ENCODE measurements at places on chromosomes 1 and 21.
A peak's percentile ranks its signal among the peaks of the same experiment; 100 is the strongest.

GRCh38 chr1:146012703-146013558 lies 8.6 kb downstream of the HJV start:
- DNase-seq = peak; percentile 50

- DNase-seq = no peak
Measured at GRCh38 chr1:46425726-46426125, 31.6 kb downstream of the FAAH start.

GRCh38 chr21:43854773-43855633 lies 10.0 kb upstream of the AGPAT3 start:
- DNase-seq = no peak

- no peak for DNase-seq
Measured at GRCh38 chr1:97340951-97341350, 579.9 kb downstream of the DPYD start.

GRCh38 chr1:55428231-55428630 lies 213.1 kb upstream of the USP24 start:
- no peak for DNase-seq

- DNase-seq = no peak
Measured at GRCh38 chr1:168803806-168804510, 75.0 kb upstream of the DPT start.

DNA sequence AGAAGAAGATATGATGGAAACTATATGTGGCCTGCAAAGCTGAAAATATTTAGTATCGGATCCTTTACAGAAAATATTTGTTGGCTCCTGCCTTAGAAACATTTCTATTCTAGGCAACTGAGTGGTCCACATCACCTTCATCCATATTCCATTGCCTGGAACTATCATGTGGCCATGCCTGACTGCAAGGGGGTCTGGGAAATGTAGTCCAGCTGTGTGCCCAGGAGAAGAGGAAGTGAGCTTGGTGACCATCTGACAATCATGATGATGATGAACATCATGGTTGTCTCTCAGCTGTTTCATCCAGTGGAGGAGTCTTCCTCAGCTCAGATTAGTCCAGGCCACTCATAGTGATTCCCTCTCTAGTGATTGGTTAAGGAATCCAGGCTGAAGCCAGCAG lies 61.8 kb upstream of the IFNLR1 start:
- no peak for DNase-seq

- DNase-seq = no peak
Measured at GRCh38 chr1:98516306-98516705, 145.2 kb upstream of the SNX7 start.

DNA sequence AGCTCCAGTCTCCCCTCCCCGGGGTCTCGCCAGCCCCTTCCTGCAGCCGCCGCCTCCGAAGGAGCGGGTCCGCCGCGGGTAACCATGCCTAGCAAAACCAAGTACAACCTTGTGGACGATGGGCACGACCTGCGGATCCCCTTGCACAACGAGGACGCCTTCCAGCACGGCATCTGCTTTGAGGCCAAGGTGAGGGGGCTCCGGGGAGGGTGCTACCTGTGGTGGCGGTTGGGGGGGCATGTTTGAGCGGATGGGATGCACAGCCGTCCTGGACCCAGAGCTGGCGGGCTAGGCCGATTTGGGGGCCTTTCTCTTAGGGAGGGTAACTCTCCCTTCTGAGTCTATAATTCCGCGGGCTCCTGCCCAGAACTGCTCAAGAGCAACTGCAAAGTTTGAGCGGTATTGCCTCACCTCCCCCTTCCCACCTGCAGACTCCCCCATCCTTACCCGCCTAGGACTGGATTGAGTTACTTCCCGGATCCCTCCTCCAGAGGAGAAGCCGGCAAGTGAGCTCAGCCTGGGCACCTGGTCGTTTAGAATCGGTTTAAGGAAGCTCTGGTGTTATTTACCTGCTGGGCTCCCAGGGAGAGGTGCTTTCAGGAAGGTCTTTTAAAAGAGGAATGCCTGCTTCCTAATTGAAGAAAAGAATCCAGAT lies 730 bp downstream of the NOS1AP start:
- no peak for DNase-seq

GRCh38 chr1:233673261-233673946 lies 59.5 kb downstream of the KCNK1 start:
- DNase-seq = no peak

DNA sequence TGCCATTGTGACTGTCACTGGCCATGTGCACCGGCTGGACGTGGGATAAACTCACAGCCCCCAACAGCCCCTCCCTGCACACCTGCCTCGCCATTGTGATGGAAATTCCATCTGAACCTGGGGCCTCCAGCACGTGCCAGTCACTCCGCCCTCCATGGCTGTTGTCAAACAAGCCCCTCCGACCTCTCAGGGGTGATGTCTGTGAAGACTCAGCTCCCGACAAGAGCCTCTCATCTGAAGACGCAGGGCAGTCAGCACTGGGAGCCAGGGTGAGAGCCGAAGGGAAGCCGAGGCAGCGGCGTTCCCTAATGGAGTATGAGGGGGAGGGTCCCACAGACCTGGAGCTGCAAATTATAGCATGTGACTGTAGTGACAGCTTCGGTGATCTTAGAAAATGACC lies 1.4 kb upstream of the KRTAP10-2 start:
- DNase-seq = no peak

DNA sequence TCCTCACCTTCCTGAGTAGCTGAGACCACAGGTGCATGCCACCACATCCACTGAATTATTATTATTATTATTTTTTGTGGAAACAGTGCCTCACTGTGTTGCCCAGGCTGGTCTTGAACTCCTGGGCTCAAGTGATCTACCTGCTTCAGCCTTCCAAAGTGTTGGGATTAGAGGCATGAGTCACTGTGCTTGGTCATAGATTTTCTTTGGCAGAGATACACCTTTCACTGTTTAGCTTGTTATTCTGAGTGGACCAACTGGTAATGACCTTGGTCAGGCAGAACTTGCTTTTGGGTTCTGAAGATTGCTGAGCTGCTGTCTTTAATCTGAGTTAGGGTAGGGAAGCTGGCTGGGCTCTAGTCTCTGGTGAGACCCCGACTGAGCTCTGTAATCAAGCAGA lies 66.8 kb downstream of the DNAH14 start:
- DNase-seq = no peak

DNA sequence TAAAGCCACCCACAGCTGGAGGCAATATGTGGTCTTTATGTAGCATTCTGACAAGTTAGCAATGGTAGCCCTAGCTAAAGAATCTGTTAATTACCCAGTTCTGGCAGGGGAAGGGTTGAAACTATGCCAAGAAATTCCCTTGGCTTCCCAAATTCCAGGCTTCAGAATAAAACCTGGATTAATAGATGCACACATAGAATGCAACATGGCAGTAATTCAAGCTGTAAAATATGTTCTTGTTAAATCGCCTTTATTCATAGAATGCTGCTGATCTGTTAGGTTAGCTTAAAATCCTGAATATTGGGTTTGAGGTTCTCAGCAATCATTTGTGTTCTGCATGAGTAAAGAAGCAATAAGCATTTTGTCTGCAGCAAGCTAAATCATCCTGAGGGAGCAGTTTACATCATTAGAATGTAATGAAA lies 80.1 kb downstream of the ZNF326 start:
- DNase-seq = no peak

- DNase-seq = no peak
Measured at GRCh38 chr1:29806646-29807319, 570.5 kb downstream of the PTPRU start.

GRCh38 chr1:159835862-159836525 lies 9.3 kb downstream of the SLAMF8 start:
- no peak for DNase-seq

DNA sequence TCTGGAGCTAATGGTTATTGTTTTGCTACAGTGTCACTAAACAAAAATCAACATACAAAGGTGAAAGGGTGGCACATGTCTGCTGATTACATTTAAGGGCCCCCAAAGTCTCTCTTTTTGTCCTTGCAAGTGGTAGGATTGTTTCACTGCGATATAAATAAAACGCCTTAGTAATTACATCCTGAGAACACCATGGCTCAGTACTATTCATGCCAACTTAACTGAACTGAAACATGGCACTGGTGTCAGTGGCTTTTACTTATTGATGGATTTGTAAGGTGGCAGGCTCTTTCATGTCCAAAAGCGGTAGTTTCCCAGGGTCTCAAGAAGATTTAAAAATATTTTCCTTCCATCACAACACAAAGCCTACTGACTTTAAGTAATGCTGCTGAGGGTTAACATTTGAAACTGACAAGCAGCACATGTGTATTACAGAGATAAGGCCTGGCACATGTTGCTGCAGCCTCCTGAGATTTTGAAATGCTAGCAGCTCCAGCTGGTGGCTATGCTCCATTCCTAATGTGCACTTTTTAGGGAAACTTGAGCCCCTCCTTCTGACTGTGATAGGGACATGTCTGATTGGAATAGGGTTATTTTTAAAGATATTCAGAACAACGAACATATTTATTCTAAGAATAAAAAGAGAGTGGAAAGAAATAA lies 86.8 kb downstream of the ATP1B1 start:
- no peak for DNase-seq

- no peak for DNase-seq
Measured at GRCh38 chr1:6776895-6777294, 8.4 kb upstream of the CAMTA1 start.
